ENCODE measurements at places on chromosomes 11 and 22.
A peak's percentile ranks its signal among the peaks of the same experiment; 100 is the strongest.

- H3K27ac ChIP-seq, result no peak overlapping the region
- peaks cover 9% of the 10 kb centered on the region for H3K4me1 ChIP-seq
- DNase-seq, result no peak
- H3K36me3 ChIP-seq, result no peaks in the 10 kb centered on the region
- H3K4me3 ChIP-seq, result no peak overlapping the region
- no peaks in the 10 kb centered on the region for H3K27me3 ChIP-seq
Observed at GRCh38 chr11:16942342-16942741, 71.9 kb downstream of the PLEKHA7 start.

GRCh38 chr11:120959189-120959588 lies 64.7 kb upstream of the TBCEL start:
- no peak overlapping the region for H3K4me3 ChIP-seq
- H3K27me3 ChIP-seq, result no peaks in the 10 kb centered on the region
- no peaks in the 10 kb centered on the region for H3K36me3 ChIP-seq
- peaks cover 4% of the 10 kb centered on the region for H3K4me1 ChIP-seq
- H3K27ac ChIP-seq, result no peak overlapping the region

DNA sequence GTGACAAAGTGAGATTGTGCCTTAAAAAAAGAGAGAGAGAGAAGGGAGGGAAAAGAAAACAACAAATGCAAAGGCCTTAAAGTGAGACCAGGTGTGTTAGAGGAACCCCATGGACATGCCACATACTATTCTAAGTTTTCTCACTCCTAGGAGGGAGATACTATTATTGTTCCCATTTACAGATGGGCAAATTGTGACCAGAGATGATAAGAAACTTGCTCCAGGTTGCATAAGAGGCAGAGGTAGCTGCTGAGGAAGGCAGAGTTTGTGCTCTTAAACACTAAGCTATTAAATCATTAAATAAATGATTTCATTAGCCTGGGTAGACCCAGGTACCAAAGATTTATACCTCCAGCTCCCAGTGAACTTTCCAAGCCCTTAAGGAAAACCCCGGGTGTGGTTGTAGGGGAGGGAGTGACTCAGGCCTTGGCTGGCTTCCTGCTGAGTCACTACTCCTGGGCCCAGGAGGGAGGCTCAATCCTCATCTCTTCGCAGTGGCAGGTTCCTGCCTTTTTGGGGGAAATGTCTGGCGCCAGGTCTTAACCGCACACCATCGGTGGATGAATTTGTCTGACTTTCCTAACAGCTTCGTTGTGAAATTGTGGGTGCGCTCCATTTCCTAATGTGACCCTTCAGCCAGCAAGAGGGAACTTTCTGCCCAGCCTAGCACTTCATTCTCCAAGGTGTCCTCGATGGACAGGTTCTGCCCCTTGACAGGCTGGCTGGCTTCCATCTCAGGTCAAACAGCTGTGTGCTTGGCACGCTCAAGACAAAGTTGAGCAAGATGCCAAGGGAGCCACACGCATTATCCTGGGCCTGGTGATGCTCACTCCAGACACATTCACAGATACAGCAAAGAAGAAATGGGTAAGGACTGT lies 33.4 kb upstream of the PTPRJ start:
- H3K4me1 ChIP-seq, result peaks cover 10% of the 10 kb centered on the region
- H3K27me3 ChIP-seq, result no peaks in the 10 kb centered on the region
- H3K27ac ChIP-seq, result no peak overlapping the region
- no peaks in the 10 kb centered on the region for H3K36me3 ChIP-seq
- H3K4me3 ChIP-seq, result no peak overlapping the region

DNA sequence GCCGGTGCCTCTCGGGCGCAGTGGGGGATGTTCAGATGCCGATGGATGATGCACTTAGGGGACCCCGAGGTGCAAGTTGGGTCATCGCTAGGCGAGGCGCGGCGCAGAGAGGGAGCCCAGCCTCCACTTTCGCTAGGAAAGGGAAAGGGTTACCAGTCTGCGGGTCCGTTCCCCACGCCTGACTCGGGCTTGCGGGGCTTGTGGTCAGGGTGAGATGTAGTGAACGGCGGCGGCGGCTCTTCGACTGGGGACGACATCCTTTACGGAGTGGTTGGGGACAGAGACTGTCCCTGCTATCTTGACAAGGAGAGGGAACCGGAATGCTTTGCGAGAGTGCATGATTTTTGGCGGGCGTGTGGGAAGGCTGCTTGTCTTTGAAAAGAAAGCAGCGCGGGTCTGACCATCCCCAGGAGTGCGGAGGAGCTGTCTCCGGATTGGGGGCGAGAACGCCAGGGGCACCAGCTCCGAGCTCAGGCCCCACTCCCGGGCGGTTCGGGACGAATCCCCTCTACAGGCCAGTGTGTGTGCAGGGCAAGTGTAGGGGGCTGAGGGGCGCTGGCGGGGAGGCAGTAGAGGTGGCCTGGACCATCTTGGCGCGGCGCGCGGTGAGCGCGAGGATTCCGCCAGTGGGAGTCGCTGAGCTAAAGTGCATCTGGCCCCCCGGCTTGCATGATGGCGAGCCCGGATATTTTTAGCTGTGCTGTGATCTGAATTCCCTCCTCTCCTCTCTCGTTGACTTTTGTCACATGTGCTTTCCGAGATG lies 1.1 kb downstream of the FAT3 start:
- peak overlapping the region; percentile 77 for H3K27ac ChIP-seq
- no peaks in the 10 kb centered on the region for H3K27me3 ChIP-seq
- no peaks in the 10 kb centered on the region for H3K36me3 ChIP-seq
- peak; percentile 60 for DNase-seq
- H3K4me1 ChIP-seq, result peaks cover 35% of the 10 kb centered on the region
- peak overlapping the region; percentile 93 for H3K4me3 ChIP-seq

- DNase-seq, result no peak
- no peak overlapping the region for H3K4me3 ChIP-seq
- H3K27ac ChIP-seq, result no peak overlapping the region
- no peaks in the 10 kb centered on the region for H3K27me3 ChIP-seq
- peaks cover 11% of the 10 kb centered on the region for H3K4me1 ChIP-seq
Observed at GRCh38 chr11:120827820-120828219, 196.1 kb upstream of the TBCEL start.

- no peak overlapping the region for H3K27ac ChIP-seq
- no peak for DNase-seq
- H3K4me3 ChIP-seq, result no peak overlapping the region
- H3K27me3 ChIP-seq, result no peaks in the 10 kb centered on the region
- H3K36me3 ChIP-seq, result peaks cover 8% of the 10 kb centered on the region
- peaks cover 27% of the 10 kb centered on the region for H3K4me1 ChIP-seq
Observed at GRCh38 chr11:86812981-86813380, 12.6 kb downstream of the PRSS23 start.
